ENCODE measurements at places on chromosomes 4 and X.

DNA sequence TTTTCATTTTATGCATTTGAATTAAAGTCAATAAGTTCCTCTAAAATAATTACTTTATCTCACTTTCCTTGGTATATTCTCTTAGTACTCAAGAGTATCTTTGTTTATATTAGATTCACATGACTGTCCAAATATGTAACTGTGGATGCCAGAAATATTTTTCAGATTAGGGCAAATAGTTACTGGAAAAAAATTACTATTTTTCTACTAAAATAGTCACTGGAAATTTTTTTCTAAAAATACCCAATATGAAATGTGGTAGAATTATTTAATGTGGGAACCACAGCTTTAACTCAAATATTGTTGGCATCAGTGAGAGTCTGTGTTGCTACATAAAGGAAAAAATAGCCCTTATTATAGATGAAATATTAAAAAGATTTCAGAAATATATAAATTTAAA, 70.4 kb upstream of the NMU start:
- no peak for DNase-seq

GRCh38 chr4:110149089-110149488, 49.3 kb downstream of the ELOVL6 start:
- no peak for DNase-seq

- DNase-seq = no peak
Measured at GRCh38 chr4:186097386-186097785, 7.1 kb upstream of the FAM149A start.

DNA sequence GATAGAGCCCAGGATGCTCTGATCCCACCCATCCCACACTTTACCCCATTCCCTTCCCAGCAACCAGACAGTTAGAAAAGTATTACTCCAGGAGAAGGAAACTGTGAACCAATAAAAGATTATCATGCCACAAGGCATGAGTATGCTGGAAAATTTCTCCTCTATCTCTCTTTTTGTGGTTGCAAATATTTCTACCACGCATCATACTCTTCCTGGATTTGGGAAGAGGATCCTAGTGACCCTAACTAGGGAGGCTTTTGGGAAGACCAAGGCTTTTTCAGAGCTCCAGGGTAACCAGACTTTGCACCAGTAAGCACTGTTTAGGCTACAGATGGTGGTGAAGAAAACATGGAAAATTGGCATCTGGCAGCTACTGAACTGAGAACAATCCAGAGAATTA, 257.6 kb upstream of the CLNK start:
- no peak for DNase-seq

Measured in stimulated activated CD8-positive, alpha-beta memory T cell treated with anti-CD3 and anti-CD28 coated beads, Interleukin-4, amount 100 ng/mL, for 1 hour (primary cell).